ENCODE measurements at places on chromosomes 4 and X.

DNA sequence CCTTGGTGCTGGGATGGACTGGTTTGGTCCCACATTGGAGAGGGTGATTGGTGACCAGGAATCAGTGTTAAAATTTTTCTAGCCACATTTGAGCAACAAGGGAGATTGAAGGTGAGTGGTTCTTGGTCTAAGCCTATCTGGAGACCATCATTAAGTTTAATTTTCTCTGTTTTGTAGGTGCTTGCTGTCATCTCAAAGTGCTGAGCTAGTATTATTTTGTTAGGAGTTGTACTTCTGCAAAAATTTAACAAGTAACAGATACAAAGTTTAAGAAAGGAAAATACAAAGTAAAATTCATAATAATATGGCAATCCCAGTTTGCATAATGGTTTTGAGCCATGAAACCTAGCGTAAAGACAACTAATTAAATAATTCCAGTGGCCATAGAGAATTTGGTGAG is 66.5 kb downstream of the RAP1GDS1 start:
- DNase-seq: no peak

GRCh38 chr4:100083289-100083688 is 107.0 kb downstream of the DDIT4L start:
- DNase-seq: no peak

GRCh38 chr4:77501851-77502250 is 103.8 kb upstream of the CXCL13 start:
- no peak for DNase-seq

- no peak for DNase-seq
These were observed 26.4 kb downstream of the DOK7 start for GRCh38 chr4:3489451-3489962.

DNA sequence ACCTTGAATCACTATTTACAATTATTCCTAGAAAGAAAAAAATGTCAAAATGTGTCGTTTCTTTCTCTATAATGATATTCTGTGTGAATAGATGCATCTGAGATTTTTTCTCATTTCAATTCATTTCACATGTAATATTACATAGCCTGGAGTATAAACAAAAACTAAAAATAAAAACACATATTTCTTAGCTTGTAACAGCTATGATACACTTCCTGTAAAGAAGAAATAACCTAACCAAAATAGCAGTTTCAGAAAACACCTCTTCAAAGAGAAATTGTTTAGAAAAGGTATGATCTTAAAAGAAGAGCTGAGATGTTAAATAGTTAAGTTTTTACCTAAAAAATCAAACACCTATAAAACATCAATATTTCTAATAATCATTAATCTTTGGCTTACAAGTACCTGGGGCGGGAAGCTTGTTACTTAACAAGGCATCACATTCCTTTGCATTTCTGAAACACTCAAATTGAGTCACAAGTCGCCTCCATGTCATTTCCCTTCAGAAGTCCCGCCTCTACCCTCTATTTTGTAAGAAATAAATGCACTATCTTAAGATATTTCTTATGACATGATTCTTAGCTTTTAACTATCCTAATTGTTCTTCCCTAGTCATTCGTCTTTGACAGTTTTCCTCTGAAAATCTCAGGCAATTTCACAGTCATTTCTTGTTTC is 76.5 kb downstream of the PCDH18 start:
- no peak for DNase-seq

DNA sequence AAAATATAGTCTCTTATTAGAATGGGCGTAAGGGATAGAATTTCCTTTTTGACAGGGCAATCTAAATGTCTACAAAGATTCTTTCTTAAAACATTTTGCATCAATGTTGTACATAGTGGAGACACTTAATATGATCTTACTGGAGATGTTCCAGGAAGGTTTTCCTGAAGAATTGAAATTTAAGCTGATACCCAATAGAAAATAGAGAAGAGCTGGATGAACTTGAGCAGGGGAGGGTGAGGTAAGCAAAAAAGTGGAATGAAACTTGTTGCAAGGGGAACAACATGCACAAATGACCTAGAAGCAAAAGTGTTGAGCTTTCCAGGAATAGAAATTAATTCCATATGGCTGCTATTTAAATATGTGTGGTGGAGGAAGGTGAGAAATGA is 19.7 kb downstream of the SLAIN2 start:
- DNase-seq: no peak
